ENCODE measurements at places on chromosomes 11 and 22.
A peak's percentile ranks its signal among the peaks of the same experiment; 100 is the strongest.

DNA sequence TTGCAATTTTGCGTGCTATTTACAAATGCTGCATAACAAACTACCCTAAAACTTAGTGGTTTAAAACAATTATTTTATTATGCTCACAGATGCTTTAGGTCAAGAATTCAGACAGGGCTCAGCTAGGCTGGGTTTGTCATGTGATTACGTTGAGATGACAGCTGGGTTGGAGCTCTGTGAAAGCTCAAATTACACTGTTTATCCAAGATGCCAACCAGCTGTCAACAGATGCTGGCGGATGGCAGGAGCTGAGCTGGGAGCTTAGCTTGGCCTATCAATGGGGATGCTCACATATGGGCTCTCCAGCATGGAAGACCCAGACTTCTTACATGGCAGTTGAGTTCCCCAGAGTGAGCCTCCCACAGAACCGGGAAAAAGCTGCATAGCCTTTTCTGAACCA lies 62.7 kb downstream of the STK33 start:
- H3K4me1 ChIP-seq, result no peaks in the 10 kb centered on the region
- peak; percentile 43 for DNase-seq
- no peak overlapping the region for H3K4me3 ChIP-seq
- H3K36me3 ChIP-seq, result no peaks in the 10 kb centered on the region
- H3K27me3 ChIP-seq, result peaks cover 35% of the 10 kb centered on the region

- H3K36me3 ChIP-seq, result no peaks in the 10 kb centered on the region
- no peak overlapping the region for H3K4me3 ChIP-seq
Measured at GRCh38 chr11:111538407-111539114, 2.0 kb upstream of the LAYN start.

DNA sequence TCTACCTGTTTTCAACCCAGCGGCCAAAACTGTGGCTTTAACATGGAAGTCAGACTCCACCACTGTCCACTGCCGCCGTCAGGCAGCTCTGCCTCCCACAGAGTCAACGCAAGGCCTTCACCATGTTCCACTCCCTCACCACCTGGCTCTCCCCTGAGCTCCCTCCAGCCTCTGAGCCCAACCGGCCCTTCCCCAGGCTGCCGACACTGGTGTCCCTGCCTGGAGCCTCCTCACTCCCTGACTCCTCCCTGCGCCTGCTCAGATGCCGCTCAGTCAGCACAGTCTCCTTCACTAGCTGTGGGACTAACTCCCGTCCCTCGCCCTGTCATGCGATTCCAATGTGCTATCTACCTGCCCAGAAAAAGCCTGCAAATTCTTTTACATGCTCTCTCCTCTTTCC lies 16.3 kb downstream of the SULT4A1 start:
- H3K36me3 ChIP-seq, result no peaks in the 10 kb centered on the region
- no peak overlapping the region for H3K4me3 ChIP-seq
- no peak overlapping the region for H3K27ac ChIP-seq
- no peak for DNase-seq
- no peaks in the 10 kb centered on the region for H3K4me1 ChIP-seq
- peaks cover 19% of the 10 kb centered on the region for H3K27me3 ChIP-seq

DNA sequence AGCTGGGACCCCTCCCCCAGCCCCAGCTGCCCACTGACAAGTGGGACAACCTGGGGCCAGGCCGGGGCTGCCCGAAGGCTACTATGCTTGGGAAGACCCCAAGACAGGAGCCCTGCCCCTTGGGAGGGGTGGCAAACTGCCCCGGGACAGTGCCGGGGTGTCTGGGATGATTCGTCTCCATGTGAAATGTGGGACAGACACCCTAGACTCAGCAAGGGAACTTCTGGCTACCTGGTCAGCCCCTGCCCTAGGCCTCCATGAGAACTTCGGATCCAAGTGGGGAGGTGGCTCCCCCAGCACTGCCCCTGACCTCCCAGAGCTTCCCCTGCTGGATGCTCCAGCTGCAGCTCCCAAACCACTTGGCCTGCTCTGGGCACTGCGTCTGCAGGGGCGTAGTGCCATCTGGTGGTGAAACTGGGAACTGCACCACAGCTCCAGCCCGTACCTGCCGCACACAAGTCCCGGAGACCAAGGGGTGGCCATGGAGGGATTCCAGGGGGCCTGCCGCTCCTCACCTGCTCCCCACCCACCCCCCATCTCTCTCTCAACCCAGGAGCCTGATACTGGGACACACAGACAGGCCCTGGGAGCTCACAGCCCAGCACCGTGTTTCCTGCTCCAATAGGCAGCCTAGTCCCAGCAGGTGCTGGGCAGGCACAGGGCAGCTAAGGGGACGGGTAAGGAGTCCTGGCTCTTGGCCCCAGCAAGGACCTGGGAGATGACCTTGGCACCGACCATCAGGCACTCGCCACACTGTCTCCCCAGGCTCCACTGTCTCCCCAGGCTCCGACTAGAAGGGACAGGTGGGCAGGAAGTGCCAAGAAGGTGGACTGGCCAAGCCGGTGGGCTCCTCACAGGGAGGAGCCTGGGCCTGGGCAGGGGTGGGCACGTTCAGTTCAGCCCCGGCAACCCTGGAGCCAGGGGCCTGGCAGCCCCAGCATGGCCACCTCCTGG lies 194.1 kb downstream of the IGLL1 start:
- no peaks in the 10 kb centered on the region for H3K36me3 ChIP-seq
- H3K27me3 ChIP-seq, result no peaks in the 10 kb centered on the region
- H3K4me3 ChIP-seq, result no peak overlapping the region
- no peak overlapping the region for H3K27ac ChIP-seq
- peak; percentile 81 for DNase-seq
- H3K4me1 ChIP-seq, result no peaks in the 10 kb centered on the region

GRCh38 chr22:42931421-42932196 lies 74.5 kb upstream of the ARFGAP3 start:
- H3K27me3 ChIP-seq, result no peaks in the 10 kb centered on the region
- H3K4me3 ChIP-seq, result no peak overlapping the region
- DNase-seq, result no peak
- H3K27ac ChIP-seq, result no peak overlapping the region
- no peaks in the 10 kb centered on the region for H3K36me3 ChIP-seq

DNA sequence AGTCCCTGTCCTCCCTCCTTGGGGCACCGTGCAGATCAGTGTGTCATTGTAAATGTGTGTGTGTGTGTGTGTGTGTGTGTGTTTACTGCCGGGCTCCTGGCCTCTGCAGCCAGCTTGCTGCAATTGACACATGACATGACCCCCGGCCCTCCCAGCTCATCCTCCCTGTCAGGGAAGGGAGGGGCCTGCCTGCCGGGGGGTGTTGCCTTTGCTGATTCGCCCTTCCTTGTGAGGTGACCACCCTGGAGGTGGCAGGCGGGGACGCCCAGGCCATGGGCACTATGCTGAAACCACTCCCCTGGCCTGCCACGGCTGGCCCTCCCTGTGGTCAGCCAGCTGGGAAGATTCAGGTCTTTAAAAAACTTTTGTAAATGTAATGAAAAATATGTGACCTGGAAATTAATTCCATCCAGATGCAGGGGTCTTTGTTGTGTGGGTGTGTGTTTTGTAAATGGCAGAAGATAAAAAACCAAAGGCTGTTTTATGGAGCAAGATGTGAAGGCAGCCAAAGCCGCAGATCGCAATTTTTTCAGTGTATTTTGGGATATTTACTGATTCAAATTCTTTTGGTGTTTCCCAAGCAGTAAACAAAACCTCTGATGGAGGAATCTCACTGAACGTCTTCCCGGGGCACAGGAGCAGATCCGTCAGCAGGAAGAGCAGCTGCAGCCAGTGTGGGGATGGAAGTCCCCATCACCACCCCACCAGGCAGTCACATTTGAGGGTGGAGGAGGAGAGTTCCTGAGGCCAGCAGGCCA lies 23.2 kb downstream of the SHISAL1 start:
- H3K27ac ChIP-seq, result peak overlapping the region; percentile 5
- H3K36me3 ChIP-seq, result no peaks in the 10 kb centered on the region
- no peak for DNase-seq
- H3K4me1 ChIP-seq, result peaks cover 33% of the 10 kb centered on the region
- no peak overlapping the region for H3K4me3 ChIP-seq

GRCh38 chr11:126417091-126417862 lies 61.8 kb downstream of the ST3GAL4 start:
- peaks cover 3% of the 10 kb centered on the region for H3K4me1 ChIP-seq
- peak overlapping the region; percentile 45 for H3K4me3 ChIP-seq
- peak overlapping the region; percentile 62 for H3K27ac ChIP-seq
- H3K36me3 ChIP-seq, result no peaks in the 10 kb centered on the region

DNA sequence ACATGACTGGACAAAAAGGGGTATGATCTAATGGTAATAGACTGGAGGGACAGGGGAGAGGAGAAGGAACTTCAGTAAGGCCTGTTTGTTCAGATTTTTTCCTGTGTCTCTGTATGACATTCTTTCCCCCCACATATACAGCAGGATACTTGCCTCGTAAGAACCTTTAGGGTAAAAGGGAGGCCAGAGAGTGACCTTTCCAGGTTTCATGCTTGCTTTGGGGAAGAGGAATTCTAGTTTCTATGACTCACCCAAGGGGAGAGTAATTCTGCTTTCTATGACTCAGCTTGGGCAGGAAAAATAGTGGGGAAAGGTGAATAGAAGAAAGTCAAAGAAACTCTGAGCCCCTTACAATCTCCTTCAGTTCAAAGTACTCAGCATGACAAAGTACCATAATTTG lies 457.0 kb downstream of the DLG2 start:
- no peak overlapping the region for H3K4me3 ChIP-seq
- no peaks in the 10 kb centered on the region for H3K4me1 ChIP-seq
- no peaks in the 10 kb centered on the region for H3K27me3 ChIP-seq
- H3K27ac ChIP-seq, result no peak overlapping the region
- DNase-seq, result no peak

GRCh38 chr11:45386972-45387371 lies 100.8 kb upstream of the SYT13 start:
- H3K27me3 ChIP-seq, result no peaks in the 10 kb centered on the region
- H3K4me1 ChIP-seq, result peaks cover 9% of the 10 kb centered on the region
- H3K27ac ChIP-seq, result no peak overlapping the region

- H3K36me3 ChIP-seq, result no peaks in the 10 kb centered on the region
- no peak overlapping the region for H3K4me3 ChIP-seq
- no peaks in the 10 kb centered on the region for H3K27me3 ChIP-seq
- DNase-seq, result no peak
- H3K27ac ChIP-seq, result no peak overlapping the region
Measured at GRCh38 chr11:47987310-47987709, 7.0 kb downstream of the PTPRJ start.

DNA sequence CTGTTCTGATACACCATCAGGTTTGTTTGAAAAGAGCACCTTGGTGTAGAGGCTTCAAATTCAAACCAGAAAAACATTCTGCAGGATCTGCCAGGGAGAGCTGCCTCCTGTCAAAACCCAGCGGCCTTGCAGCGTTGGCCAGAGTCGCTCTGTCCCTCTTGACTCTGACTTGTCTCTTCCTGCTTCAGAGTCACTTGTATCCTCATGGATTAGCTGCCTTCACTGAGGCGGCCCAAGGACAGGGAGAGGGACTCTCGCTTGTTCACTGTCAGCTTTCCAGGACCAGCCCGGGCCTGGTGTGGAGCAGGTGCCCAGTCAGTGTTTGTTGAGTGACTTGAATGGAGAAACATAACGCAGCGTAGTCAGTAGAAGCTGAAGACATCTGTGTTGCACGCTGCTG lies 18.0 kb downstream of the TBC1D22A start:
- H3K4me1 ChIP-seq, result peaks cover 9% of the 10 kb centered on the region
- H3K4me3 ChIP-seq, result no peak overlapping the region
- no peak overlapping the region for H3K27ac ChIP-seq
- H3K36me3 ChIP-seq, result no peaks in the 10 kb centered on the region
- no peaks in the 10 kb centered on the region for H3K27me3 ChIP-seq

Data from A673 (cell line).